ENCODE measurements at places on chromosomes 13 and 19. TPM values are rescaled to one million over a fixed set of nuclear protein-coding genes. Genes with fewer than 3 reads are reported as not detected.

- no peak for DNase-seq
Observed at GRCh38 chr19:13729859-13730258, 34.5 kb upstream of the MRI1 start.

GRCh38 chr19:58544591-58545285 is 874 bp downstream of the TRIM28 start:
- DNase-seq, result no peak

DNA sequence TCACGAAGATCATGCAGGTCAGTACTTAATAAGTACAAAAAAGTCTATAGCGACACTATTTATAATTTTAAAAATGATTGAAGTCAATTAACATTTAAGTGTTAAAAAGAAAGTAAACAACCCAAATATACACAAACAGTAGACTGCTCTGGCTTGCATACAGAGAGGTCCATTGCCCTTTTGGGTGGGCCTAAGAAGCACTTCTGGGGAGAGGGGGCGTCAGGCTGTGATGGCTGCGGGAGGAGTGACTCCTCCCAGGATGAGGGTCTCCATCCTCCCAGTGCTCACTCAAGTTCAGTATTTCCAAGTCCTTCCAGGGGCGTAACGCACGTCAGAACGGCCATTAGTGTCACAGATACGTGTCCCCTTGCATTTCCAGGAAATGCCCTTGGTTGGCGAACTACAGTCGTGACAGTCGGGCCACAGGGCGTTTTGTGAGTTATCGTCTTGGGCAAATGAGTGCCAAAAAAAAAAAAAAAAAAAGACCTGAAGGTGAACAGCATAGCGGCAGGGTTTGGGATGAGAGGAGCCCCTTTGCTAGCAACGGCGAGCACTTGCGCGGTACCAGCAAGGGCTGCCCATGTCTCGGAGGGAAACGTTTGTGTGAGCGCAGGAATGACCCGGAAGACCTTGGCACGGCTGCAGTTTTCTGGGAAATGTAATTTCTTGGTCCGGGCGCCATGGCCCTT is at the start of gene SCGB2B2:
SCGB2B2 (minus strand) TSS at position 463 of the 689 bp plus-strand sequence. CDS start 82,596 bp downstream, outside the sequence.
- peak; percentile 86 for DNase-seq

ZSCAN1 gene
- not detected for total RNA-seq

DNA sequence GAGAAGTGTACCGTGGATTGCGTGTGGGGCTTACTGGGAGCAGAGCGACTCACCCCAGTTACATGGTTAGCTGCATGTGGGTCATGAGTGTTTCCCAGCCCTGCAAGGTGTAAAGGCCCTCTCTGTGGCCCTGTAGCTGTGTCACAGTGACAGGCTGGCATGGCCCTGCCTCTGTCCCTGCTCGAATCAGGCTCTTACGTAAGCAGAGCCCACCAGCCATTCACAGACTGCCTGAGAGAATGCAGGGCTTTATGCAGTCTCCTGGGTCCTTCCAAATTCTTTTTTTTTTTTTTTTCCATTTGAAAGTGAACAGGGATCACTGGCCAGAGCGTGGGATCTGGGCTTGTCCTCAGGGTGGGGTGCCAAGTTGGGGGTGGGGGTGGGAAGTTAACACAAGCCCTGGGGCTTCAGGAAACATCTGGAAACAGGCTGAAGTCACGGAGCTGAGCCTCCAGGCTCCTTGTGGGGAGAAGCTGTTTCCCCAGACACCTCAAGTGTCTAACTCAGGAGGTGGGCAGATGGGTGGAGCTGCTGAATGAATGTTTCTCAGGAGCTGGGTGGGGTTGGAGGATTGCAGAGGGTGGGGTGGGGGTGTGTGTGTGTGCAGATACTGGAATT is 13.4 kb downstream of the TECR start:
- no peak for DNase-seq

DNA sequence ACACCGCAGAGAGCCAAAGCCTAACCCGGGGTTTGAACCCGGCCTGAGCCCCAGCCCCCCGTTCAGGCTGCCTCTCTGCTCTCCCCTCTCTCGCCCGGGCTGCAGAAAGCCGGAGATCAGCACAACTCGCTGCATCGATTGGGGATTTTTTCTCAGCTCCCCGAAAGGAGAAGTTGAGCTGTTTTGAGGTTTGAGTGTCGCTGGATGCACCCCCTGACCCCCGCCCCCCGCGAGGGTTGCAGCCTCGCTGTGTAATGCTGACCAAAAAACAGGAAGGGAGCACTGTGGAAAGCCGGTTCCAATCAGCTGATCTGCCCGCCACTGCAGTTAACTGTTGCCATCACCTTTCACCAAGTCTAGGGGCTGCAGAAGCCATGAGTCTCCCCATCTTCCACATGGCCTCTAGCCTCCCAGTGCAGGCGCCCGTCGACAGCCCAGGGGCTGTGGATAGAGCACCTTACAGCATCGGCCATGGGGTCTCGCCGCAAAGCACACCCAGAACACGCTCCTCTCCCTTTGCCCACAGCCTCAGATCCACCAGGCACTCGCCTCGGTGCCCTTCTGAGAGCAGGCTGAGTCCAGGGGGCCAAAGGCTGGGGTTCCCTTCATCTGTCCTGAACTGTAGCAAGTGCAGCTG is 34.5 kb downstream of the MYO9B start:
- peak; percentile 93 for DNase-seq

ZNF682 gene
- total RNA-seq, result 5.5 TPM

DNA sequence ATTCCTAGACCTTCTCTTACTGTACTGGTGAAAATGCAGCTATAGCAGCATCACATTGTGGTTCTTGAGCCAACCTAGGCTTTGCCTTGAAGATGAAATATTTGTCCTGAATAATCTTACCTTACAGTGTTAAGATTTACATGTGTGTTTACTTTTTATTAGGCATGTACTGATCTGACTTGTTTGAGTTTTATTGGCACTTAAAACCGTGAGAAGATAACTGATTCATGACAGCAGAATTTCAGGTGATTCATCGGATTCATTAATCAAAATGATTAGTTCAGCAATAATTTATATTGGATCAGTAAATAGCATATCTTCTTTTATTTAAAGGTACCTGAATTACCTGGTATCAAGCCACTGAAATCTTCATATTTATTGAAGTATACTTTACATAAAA is 296.3 kb downstream of the KLF5 start:
- no peak for DNase-seq

ZFP30 gene
- 10.5 TPM for total RNA-seq

DNA sequence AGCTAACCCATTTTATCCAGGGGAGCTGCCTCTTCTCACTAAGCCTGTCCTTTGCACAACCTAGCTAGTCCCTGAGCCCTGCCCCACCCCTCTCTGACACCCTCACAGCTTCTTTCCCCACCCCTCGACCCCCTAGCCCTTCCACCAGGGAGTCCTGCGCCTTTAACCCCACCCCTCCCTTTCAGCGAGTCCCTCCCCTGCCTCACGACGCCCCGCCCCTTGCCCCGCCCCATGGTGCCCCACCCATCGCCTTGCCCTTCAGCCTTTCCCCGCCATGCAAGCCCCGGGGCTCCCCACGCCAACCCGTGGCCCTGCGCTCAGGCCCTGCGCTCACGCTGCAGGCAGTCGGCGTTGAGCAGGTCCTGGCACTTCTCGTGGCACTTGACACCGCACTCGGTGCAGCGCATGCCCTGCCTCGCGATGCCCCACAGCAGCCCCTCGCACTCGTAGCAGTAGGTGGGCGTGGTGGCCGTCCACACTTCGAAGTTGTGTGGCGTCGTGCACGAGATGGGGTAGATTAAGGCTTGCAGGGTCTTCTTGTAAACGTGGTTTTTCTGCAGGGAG is 40.0 kb downstream of the UNC13A start:
- no peak for DNase-seq

ITGBL1 gene
- 118 TPM for total RNA-seq

RSPH6A gene
- total RNA-seq, result not detected

- no peak for DNase-seq
Observed at GRCh38 chr19:45117671-45118070, 24.7 kb downstream of the PPP1R37 start.

- DNase-seq, result no peak
Observed at GRCh38 chr19:12706332-12706718, 9.9 kb upstream of the FBXW9 start.

DNA sequence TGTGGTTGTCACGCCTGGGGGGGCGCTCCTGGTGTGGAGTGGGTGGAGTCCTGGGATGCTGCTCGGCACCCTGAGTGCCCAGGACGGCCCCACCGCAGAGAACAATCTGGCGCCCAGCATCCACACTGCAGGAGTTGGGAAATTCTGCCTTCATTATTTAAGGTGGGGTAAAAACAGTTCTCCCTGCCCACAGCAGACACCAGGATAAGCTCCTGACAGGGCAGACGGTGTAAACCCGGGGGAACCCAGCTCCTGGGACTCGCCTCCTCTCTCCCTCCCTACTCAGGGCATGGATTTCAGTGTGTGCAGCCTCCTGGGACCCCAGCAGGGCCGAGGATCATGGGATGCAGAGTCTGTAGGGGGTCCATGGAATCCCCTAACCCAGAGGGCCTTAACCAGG is 7.7 kb upstream of the WDR18 start:
- DNase-seq, result no peak

- DNase-seq, result no peak
Observed at GRCh38 chr19:55433292-55433691, 9.8 kb downstream of the SHISA7 start.

DNA sequence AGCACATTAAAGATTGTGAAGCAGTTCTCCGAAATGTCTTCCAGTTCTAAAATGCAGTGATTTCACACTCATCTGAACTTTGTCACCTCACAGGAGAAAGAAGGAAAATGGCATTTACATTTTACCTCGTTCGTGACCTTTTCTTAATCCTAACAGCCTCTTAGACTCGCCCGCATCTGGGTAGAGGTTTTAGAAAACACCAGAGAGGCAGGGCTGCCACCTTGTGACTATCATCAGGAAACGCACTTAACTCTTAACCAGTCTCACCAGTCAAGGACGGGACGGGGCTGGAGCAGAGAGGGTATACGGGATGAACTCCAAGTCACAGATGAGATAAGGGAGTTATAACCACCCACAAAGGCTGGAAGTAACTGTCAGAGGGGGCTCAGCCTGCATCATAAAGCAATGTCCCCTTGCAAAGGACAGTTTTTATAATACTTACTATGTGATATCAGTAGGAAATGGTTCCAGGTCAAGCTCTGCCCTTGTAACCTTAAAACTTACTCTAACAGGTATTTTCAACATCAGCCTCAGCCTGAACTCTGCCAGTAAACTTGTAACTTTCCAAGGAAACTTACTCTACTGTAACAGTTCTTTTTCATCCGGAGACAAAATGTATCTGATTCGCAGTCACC is 8.6 kb upstream of the CEACAM6 start:
- DNase-seq, result no peak

ARL11 gene
- total RNA-seq, result 0.71 TPM

DNA sequence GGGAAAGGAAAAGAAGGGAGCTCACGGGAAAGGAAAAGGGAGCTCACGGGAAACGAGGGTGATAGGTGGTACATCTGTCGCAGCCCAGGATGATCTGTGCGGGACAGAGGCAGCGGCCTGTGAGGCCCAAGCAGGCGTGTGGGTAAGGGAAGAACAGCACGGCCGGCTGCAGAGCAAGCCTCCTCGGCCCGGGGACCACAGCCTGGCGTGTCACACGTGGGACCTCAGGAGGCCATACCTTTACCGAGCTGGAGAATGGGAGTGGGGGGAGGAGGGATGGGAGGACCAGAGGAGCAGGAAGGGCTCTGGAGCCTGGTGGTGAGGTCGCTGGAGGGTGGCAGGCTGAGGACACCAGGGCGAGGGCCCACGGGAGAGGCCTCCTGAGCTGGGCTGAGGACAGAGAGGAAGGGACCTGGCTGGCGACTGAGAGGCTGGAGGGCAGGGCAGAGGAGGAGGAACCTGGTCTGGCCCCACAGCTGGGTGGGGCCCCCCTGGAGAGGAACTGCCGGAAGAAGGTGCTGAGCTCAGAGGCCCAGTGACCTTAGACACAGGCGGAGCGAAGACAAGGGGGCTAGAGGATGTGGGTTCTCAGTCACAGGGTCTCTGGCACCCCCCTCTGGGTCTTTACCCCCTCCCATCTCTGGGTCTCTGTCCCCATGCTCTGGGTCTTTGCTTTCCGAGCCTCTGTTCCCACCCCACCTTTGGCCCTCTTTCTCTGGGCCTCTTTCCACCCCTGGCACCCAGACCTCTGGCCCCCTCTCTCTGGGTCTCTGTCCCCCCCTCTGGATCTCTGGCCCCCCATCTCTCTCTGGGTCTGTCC is 2.9 kb upstream of the FTL start:
- peak; percentile 87 for DNase-seq

PEAK3 gene
- 0.90 TPM for total RNA-seq

GRCh38 chr13:26707122-26708006 is 53.2 kb downstream of the GPR12 start:
- no peak for DNase-seq

CRTC1 gene
- 15.7 TPM for total RNA-seq

- no peak for DNase-seq
Observed at GRCh38 chr13:109989686-109990085, 203.3 kb upstream of the IRS2 start.

- no peak for DNase-seq
Observed at GRCh38 chr19:38429055-38429810, 3.2 kb upstream of the RASGRP4 start.

HTR2A gene
- total RNA-seq, result 28.9 TPM

DNA sequence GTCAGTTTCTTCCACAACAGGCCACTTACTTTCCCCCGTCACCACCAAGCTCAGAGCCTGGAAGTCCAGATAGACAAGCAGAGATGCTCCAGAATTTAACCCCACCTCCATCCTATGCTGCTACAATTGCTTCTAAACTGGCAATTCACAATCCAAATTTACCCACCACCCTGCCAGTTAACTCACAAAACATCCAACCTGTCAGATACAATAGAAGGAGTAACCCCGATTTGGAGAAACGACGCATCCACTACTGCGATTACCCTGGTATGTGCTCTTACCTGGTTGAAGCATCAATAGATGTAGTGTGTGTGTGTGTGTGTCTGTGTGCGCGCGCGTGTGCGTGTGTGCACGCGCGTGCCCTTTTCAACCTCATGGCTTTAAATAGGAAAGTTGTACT is 3.7 kb downstream of the KLF5 start:
- DNase-seq, result no peak

ZNF235 gene
- total RNA-seq, result 5.7 TPM

DNA sequence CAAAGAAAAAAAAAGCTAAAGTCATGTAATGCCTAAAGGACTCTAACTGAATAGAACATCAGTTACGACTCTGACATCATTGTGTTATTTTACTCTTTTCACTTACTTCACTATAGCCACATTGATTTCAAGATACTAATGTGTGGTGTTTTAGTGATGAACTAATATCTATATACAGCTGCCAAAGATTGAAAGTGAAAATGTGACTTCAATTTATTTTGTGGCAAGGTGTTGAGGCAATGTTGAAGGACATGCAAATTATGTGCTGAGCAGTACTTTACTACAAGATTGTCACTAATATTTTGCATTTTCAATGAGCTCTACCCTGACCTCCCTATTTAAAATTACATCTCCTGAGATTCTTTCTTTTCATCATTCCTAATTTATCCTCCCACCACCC is 1911.9 kb upstream of the PCDH20 start:
- DNase-seq, result no peak

FAM83E gene
- total RNA-seq, result not detected

DNA sequence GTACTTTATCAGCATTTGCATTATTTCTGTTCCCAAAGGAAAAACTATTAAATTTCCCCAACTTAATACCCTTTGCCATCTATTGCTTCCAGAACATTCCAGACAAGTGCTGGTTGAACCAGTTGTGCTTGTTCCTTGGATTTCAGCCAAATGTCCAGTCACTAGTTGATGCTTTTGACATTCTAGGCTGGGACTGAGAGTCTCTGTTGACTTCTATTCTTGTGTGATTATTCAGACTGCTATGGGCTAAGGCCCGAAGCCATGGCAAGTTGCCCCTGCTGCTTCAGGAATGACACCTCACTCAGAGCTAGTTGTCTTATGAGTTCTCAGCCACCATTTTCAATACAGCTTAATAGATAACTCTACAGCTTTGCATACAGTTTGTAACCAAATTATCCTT is 458.1 kb upstream of the ARGLU1 start:
- DNase-seq, result peak; percentile 92

Measured in posterior vena cava (tissue), 2 donors.